H1 (cell line): ENCODE measurements at places on chromosomes 2 and 18.

DNA sequence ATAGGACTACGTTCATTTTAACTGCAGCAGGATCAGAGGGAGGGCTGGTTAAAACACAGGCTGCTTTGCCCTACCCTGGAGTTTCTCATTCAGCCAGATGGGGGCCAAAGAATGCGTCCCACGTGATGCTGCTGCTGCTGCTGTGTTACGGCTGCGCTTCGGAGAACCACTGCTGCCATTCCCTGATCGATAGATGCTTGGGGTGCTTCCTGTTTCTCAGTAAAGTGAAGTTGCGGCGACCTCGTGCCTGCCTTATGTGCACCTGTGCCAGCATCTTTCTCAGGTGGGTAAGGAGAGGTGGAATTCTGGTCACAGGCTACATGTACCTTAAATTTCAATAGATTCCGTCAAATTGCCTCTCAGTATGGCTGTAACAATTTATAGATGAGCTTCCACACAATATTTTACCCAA, 24.7 kb upstream of the TOGARAM2 start:
- H3K36me3 ChIP-seq: no peaks in the 10 kb centered on the region
- H3K4me3 ChIP-seq: peak overlapping the region; percentile 11; the same call in 1 of the 2 replicates
- no peaks in the 10 kb centered on the region for H3K27me3 ChIP-seq
- H3K4me1 ChIP-seq: peaks cover 4% of the 10 kb centered on the region; the same call in 1 of the 2 replicates
- DNase-seq: peak; percentile 51
- no peak overlapping the region for H3K27ac ChIP-seq

- no peaks in the 10 kb centered on the region for H3K4me1 ChIP-seq
- H3K27ac ChIP-seq: no peak overlapping the region
- no peak for DNase-seq
These were observed 186.1 kb upstream of the SALL3 start for GRCh38 chr18:78793313-78794070.

- H3K4me1 ChIP-seq: no peaks in the 10 kb centered on the region
- H3K27ac ChIP-seq: no peak overlapping the region
- no peak overlapping the region for H3K4me3 ChIP-seq
- DNase-seq: no peak
These were observed 12.2 kb upstream of the PSMA8 start for GRCh38 chr18:26121476-26121875.

GRCh38 chr2:186518945-186519344, 32.9 kb downstream of the ZC3H15 start:
- H3K36me3 ChIP-seq: peaks cover 2% of the 10 kb centered on the region; the same call in 1 of the 2 replicates
- no peaks in the 10 kb centered on the region for H3K27me3 ChIP-seq
- no peak overlapping the region for H3K4me3 ChIP-seq
- DNase-seq: no peak

GRCh38 chr2:119156105-119156890, 2.3 kb downstream of the C1QL2 start:
- no peak overlapping the region for H3K27ac ChIP-seq
- peaks cover 41% of the 10 kb centered on the region for H3K27me3 ChIP-seq
- DNase-seq: no peak
- H3K36me3 ChIP-seq: no peaks in the 10 kb centered on the region
- H3K4me1 ChIP-seq: peaks cover 27% of the 10 kb centered on the region

DNA sequence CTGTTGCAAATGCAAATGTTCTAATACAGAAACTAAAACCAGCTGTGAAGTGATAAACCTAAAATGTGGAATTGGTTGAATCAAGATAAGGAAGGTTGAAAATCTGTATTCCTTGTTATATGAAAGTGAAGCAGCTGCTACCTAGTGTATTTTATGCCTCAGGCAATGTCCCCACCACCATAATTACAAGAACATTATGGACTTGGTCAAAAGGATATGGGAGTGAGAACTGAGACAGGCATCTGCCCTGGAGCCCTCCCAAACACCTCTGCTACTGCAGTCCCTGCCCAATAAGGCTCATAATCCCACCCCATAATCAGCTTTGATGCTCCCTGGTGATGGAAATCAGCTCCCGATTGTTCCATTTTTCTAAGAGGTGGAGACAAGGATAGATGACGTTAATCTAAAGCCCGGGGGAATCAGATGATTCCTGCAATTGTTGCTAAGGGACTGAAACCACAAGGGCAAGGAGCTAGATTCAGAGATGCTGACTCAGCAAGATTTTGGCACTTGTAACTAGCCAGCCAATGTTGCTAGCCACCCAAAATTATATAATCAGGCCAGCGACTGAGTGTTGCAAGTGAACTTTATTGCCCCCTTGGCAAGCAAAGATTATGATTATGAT, 69.5 kb downstream of the EVA1A start:
- no peak overlapping the region for H3K4me3 ChIP-seq
- H3K27ac ChIP-seq: no peak overlapping the region
- H3K4me1 ChIP-seq: no peaks in the 10 kb centered on the region
- no peaks in the 10 kb centered on the region for H3K27me3 ChIP-seq
